GOT3 (cell line): ENCODE measurements at places on chromosomes 3 and 15.

DNA sequence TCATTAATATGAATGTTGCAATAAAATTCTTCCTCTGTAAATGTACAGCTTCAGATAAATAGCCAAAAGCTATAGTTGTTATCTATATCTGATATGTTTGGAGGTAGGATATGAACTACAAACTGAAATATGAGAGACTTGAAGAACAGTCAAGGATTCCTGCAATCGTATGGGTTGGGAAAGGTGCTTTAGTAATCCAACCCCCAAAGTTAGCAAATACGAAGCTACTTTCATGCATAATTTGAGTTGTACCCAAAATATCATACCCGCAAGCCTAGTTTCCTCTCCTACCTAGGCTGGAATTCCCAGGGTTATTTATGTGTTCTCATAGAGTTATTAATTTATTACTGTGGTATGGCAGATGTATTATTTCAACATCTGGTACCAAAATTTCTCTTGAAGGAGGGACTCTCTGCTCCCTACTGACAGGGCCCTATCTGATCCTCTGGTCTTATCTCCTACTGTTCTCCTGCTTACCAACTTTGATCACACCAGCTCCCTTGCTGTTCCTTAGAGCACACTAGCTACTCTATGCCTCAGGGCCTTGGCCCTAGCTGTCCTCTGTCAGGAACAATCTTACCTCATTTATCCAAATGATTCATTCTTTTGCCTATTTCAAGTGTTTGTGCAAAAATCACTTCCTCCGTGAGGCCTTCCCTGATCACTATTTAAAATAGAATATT, 140.4 kb upstream of the CCDC54 start:
- no peak for DNase-seq

- no peak for DNase-seq
Measured at GRCh38 chr15:36958606-36959005, 141.7 kb downstream of the MEIS2 start.

GRCh38 chr3:3825035-3825434, 25.8 kb downstream of the LRRN1 start:
- DNase-seq, result no peak

- no peak for DNase-seq
Measured at GRCh38 chr15:57504599-57504940, 87.1 kb upstream of the MYZAP start.

GRCh38 chr3:189570916-189571315, 60.3 kb upstream of the TP63 start:
- DNase-seq, result no peak

DNA sequence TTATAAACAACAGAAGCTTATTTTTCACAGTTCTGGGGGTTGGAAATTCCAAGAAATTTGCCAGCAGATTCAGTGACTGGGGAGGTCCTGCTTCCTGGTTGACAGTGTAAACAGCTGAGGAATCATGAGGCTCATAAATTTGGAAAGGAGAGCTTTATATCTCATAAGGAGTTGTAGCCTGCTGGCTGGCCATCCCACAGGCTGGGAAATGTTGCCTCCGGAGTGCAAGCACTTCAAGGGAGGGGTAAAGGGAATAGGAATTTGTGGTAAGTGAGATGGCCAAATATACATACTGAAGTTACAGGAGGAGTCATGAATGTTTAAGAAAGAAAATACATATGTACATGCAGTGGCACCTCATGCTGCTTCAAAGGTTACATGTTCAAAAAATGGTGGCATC, 217.2 kb upstream of the CBLB start:
- DNase-seq, result no peak

DNA sequence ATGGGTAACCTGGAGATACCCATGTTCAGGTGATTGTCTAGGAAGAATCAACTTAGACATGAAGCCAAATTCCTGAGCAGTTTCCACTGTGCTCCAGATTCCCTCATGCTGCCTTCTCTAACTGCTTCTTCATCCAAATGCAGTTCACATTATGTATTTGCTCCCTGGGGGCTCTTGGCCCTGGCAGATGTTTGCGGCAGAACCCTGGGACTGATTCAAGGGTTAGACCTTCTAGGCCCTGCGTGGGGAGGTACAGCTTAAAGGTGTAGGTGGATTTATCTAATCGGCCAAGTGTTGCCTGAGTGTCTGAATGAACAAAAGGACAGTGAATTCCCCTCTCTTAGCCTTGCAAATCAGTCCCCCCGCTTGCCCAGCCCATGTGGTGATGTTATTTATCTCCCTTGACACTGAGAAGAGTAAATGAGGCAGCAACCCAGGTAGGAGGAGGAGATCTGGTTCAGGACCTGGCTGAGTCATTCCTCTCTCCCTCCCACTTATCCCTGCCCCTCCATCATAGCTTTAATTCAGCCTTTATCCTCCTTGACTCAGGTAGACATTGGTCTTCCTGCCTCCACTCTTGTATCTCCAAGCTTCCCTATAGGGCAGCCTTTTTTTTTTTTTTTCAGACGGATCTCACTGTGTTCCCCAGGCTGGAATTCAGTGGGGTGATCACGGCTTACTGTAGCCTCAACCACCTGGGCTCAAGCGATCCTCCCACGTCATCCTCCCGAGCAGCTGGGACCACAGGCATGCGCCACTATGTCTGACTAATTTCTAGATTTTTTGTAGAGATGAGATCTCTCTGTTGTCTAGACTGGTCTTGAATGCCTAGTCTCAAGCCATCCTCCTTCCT, 54.8 kb downstream of the MAGEF1 start:
- DNase-seq, result no peak

- DNase-seq, result no peak
Measured at GRCh38 chr3:142963516-142964448, at the start of gene PAQR9. TSS of gene PAQR9 (minus strand) at chr3:142963674. CDS start at chr3:142963336, 338 bp downstream.

- no peak for DNase-seq
Measured at GRCh38 chr3:31182661-31183060, 288.2 kb upstream of the GADL1 start.

GRCh38 chr15:73994413-73994883, at the start of gene PML:
TSS of gene PML (plus strand) at chr15:73994716. CDS start at chr15:73994813, 97 bp downstream.
- peak; percentile 80 for DNase-seq

DNA sequence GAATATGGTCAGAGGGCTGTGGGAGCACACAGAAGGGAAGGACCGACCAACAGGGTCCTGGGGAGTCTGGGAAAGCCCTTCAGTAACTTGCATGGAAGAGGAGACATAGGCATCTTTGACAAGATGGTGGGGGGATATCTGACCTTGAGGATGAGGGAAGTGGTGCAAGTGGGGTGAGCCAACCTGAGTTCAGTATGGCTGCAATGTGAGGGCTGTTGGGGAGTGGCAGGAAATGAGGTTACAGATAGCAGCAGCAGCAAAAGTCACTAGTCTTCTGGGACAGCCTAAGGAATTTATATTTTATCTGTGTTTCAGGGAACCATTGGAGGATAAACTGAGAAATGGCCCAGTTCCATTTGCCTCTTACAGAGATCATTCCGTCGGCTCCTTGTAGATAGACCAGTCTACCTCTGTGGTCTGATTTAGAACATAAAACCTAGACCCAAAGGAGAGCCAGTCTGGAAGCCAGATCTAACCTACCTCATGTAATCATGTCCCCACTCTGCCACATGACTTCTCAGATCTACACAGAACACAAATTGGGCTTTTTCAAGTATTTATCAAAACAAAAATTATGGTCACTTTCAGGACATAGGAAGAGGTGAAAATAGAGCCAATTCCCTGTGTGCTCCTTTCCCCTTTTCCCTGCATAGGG, 75.6 kb downstream of the ST6GAL1 start:
- DNase-seq, result no peak

- DNase-seq, result no peak
Measured at GRCh38 chr3:184525337-184526087, 36.1 kb upstream of the EPHB3 start.

- DNase-seq, result no peak
Measured at GRCh38 chr3:52085681-52086282, 29.4 kb upstream of the DUSP7 start.

- DNase-seq, result no peak
Measured at GRCh38 chr3:49779358-49780079, 6.8 kb downstream of the IP6K1 start.

GRCh38 chr3:51719410-51720025, 12.7 kb downstream of the GRM2 start:
- no peak for DNase-seq

DNA sequence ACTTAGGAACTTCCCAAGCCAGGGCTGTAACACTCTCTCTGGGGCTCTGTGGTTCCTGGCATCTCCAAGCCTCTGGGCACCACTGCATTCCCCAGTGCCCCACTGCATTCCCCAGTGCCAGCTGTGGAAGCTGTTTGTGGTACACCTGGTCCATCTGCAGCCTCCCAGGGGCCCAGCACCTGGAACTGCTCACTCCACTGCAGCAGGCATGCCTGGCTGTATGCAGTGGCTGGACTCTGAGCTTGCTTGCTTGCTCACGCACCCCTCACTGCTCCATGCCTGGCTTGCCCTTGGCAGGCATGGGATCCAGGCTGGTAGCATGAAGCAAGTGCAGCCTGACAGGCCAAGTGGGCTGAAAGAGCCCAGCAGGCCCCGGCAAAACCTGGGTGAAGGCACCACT, 512.1 kb downstream of the SQOR start:
- no peak for DNase-seq

GRCh38 chr15:80620141-80620540, 75.0 kb upstream of the ABHD17C start:
- no peak for DNase-seq

- DNase-seq, result no peak
Measured at GRCh38 chr15:80405970-80406369, 1.8 kb downstream of the ARNT2 start.

DNA sequence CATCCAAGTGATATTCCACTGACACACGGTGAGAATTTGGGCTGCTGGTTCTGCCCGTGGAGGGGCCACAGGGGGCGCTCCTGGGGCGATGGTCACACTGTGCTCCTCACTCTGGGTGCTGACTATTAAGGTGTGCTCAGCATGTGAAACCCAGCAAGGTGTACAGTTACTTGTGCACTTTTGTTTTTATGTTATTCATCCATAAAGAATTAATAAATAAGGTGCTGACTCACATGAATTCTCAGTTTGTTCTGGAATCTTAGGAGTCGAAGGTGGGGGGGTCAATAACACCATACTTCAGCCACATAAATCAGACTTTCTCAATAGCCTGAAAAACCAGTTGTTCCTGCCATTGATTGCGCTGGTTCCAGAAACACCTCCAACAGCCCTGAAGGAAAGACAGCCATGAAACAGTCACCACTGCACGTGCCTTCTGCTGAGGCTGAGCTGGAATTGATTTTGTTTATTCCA, 53.5 kb upstream of the SPATA12 start:
- DNase-seq, result no peak

- DNase-seq, result no peak
Measured at GRCh38 chr3:94429517-94429916, 366.7 kb downstream of the NSUN3 start.

GRCh38 chr3:27749643-27750042, 27.5 kb upstream of the EOMES start:
- no peak for DNase-seq

- no peak for DNase-seq
Measured at GRCh38 chr3:30368978-30369377, 237.4 kb upstream of the TGFBR2 start.

DNA sequence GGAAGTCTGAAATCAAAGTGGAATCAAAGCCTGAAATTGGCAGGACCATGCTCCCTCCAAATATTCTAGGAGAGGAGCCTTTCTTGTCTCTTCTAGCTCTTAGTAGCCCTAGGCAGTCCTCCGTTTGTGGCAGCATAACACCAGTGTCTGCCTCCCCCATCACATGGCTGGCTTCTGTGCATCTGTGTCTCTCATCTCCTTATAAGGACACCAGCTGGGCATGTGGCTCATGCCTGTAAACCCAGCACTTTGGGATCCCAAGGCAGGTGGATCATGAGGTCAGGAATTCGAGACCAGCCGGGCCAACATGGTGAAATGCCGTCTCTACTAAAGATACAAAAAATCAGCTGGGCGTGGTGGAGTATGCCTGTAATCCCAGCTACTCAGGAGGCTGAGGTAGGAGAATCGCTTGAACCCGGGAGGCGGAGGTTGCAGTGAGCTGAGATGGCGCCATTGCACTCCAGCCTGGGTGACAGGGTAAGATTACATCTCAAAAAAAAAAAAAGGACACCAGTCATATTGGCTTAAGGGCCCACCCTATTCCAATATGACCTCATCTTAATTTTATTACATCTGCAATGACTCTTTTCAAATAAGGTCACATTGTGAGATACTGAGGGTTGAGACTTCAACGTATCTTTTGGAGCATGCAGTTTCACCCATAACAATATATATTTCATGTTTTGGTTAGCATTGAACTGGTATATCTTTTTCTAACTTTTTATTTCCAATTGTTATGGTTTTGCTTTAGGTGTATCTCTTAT, 148.0 kb upstream of the TPM1 start:
- no peak for DNase-seq

GRCh38 chr15:54519577-54519976, 541.3 kb downstream of the UNC13C start:
- no peak for DNase-seq

- no peak for DNase-seq
Measured at GRCh38 chr3:193869221-193870201, 266.4 kb upstream of the HES1 start.

GRCh38 chr3:87420171-87420570, 143.8 kb upstream of the POU1F1 start:
- DNase-seq, result no peak

- DNase-seq, result no peak
Measured at GRCh38 chr15:79439236-79439635, 7.1 kb downstream of the MINAR1 start.

DNA sequence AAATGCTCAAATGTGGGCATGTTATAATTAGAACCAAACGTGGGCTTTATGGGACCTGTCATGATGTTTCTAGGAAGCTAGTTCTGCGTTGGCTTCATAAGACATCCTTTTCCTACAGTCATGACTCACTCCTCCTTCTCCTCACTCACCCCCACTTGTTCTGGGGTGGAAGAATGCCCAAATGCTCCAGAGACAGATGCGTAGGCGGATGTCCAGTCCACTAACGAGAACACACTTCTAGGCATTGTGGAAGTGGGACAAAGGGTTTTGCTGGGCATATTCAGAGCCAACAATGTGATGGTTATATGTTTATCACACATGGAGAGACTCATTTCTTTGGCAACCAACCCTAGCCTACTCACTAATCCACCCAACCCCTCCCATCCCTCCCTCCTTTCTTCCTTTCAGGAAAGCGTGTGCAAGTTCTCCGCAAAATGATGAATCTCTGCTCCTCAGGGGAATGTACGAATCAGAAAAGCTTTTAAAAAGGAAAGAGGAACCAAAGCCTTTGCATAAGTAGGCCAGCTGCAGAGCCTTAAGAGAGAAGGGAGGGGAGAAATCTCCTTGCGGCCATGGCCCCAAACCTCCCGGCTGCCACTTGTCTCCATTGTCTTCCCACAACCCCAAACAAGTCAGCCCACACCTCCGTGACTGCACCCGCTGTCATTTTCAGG, 123.0 kb upstream of the SPRED1 start:
- DNase-seq, result peak; percentile 83

- DNase-seq, result no peak
Measured at GRCh38 chr3:127539366-127540060, 51.0 kb downstream of the TPRA1 start.

- DNase-seq, result no peak
Measured at GRCh38 chr3:56188201-56188600, 280.1 kb downstream of the ERC2 start.

- no peak for DNase-seq
Measured at GRCh38 chr15:89129123-89129815, 41.0 kb downstream of the ABHD2 start.
